ENCODE measurements at places on chromosomes 5 and 9.

DNA sequence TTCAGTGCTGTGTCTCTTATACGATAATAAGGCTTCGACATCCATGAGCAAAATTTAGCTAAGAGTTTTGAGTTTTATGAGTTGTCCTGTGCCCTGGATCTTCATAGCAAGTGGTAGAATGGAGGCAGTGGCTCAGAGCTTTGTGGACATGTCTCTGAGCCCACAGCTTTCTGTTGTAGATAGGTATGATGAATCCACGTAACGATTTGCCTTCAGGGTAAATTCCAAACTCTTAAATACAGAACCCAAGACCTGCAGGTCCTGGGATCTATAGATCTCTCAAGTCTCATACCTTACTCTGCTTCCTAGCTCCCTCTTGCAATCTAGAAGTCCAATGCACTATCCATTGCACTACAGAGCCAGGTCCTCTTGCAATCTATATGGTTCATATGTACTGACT is 59.5 kb upstream of the TLE4 start:
- no peak for DNase-seq

GRCh38 chr5:81829242-81829641 is 78.3 kb upstream of the SSBP2 start:
- DNase-seq: no peak

DNA sequence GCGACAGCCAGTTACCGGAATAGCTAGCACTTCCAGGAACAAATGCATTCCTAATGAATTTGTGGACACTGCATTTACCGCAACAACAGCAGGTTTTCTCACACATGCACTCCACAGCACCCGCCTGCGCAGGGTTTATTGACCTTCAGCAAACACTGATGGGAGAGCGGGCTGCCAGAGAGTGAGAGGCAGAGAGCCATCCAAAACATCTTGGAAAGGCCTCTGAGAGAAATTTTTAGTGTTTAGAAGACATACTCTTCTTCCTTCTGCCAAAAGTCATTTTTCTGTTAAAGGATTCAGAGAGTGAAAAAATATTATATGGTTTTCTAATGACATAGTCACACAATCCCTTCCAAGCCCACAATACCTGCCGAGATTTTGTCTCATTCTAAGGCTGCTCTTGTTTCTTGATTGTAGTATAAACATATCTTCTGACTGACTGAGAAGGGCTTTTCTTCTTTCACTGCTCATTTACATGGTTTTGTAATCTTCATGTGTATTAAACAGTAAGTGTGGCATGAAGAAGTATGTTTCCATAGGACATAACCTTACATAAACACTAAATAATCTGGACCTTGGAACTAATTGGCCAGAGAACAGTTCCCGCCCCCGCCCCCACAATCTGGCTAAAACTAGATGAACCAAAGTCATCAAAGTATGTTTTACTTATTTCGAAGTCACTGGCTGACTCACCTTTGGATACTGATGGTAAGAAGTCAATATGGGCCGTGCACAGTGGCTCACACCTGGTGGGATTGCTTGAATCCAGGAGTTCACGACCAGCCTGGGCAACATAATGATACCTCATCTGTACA is 432.5 kb upstream of the MEF2C start:
- peak; percentile 72 for DNase-seq

DNA sequence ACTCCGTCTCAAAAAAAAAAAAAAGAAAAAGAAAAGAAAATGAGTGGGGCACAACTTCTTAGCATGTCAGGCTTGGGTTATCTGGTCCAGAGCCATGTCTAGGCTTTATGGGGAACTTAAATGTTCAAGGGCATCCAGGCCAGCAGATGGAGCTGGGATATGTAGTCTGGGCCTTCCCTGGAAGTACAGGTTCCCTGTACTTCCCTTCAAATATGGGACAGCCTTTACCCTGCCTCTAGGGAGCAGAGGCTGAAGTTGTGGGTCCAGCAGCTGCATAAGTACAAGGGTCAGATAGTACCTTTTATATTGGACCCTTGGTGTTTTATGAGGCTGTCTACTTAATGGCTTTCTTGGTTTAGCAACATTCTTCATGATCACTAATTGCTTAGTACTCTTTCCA is 42.1 kb downstream of the FAF2 start:
- DNase-seq: no peak

DNA sequence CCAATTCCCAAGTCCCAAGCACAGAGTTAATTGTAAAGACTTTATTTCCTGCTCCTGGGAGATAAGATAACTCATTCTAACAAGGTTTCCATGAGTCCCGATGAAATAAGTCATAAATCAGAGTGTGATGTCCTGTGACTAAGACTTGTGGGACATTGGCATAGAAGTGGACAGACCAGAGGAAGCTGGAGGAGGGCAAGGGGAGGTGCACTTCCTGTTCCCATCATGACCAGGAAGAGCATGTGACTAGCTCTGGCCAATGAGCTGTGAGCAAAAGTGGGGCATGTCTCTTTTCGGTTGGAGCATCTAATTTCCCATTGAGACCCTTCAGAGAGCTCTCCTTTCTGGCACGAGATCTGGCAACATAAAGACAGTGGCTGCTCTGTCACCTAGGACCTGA is 100.4 kb downstream of the ZNF354C start:
- no peak for DNase-seq

- no peak for DNase-seq
These were observed 445.8 kb upstream of the RIOK2 start for GRCh38 chr5:97628807-97629206.

- DNase-seq: no peak
These were observed 8.1 kb downstream of the GSN start for GRCh38 chr9:121275781-121276658.

- no peak for DNase-seq
These were observed 44.3 kb downstream of the HABP4 start for GRCh38 chr9:96494215-96494800.

Data from lung (tissue), 17 donors.